Stimulated activated CD4-positive, alpha-beta T cell treated with anti-CD3 and anti-CD28 coated beads, Interleukin-15, amount 100 ng/mL, for 1 hour (primary cell): ENCODE measurements at places on chromosomes 6 and 20.

GRCh38 chr6:149834513-149835481 is 29.4 kb downstream of the LRP11 start:
- peak; percentile 48 for DNase-seq

DNA sequence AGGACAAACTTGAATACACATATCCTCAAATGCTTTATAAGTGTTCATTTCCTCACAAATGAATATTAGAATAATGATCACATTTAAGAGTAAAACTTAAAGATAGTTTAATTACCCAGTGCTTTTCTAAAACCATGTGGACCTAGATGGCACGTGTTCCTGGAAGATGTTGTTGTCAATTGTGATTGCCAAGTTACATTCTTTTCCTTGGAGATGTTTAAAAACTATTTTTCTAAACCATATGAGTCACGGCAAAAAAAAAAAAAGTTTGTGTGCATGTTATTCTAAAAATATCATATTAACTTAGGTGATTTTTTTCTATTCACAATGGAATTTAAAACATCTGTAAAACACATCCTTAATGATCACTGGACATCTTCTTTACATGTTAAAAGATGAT is 51.1 kb downstream of the RCAN2 start:
- no peak for DNase-seq

- DNase-seq, result no peak
Measured at GRCh38 chr20:3901028-3901705, 12.0 kb downstream of the PANK2 start.

GRCh38 chr6:137413482-137413881 is 80.7 kb downstream of the OLIG3 start:
- no peak for DNase-seq

- DNase-seq, result no peak
Measured at GRCh38 chr6:154872542-154873114, 122.5 kb upstream of the TIAM2 start.

GRCh38 chr6:133157995-133158394 is 83.2 kb upstream of the EYA4 start:
- no peak for DNase-seq

- DNase-seq, result no peak
Measured at GRCh38 chr6:128346569-128346968, 173.8 kb downstream of the PTPRK start.

- no peak for DNase-seq
Measured at GRCh38 chr20:37726971-37727956, 33.4 kb downstream of the CTNNBL1 start.

DNA sequence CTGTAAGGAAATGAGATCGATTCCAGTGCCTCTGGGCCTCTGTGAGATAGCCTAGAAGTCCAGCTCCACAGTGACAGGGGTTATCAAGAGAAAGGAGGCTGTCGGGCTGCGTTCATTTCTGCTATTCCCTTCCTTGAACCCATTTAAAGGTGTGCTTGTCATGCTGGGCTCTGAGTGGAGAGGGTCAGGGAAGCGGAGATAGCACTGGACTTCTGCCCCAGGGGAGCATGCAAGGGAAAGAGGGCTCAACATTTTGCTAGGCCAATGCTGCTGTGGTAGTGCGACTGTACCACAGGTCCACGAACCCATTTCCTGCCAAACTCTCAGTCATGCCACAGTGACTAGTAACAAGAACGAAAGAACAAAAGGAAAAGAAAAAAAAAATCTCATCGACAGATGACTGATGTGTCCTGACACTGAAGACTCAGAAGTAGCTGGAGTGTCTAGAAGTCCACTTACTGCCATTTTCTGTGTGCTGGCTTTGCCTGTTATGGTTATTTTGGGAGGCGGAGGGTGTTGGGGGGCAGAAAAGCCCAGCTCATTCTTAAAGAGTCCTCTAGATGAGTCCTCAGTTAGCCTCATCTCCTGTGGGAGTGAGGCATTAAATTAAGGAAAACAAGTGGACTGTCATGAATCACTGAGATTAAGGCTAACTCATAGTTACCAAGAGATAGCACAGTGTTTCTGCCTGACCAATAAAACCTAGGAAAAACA is 8.1 kb downstream of the NEDD9 start:
- DNase-seq, result no peak

DNA sequence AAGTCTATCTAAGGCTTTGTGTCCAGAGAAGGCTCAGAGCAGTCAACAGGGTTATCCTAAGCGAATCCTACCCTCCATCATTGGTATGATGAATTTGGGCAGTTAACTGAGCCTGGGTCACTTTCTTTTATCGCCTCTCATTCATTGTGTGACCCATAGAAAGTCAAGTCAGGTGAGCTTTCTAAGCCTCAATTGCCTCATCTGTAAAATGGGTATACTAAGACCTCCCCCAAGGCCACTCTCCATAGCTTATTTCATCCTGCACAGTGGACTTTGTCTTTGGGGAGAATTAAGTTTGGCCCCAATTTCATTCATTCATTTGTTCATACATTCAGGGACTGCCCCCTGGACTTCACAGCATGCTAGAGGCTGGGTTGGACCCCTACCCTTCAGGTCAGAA is 110.5 kb downstream of the DHX35 start:
- DNase-seq, result no peak

DNA sequence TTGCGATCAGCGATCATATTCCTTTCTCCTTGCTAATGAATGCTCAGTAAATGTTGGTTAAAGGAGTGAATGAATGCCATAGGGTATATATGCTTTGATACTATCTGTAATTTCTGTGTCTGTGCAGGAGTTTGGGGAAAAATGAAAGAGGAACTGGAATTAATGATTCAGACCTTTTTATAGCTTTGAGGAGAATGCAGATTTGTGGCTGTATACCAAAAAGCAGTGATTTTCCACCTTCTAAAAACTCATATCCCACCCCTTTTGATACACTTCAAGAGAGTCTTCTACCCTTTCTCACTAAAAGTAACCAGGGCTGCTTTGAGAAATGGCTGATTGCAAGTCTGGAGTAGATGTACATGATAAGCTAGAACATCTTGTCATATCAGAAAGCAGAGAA is 26.6 kb upstream of the SUMO4 start:
- no peak for DNase-seq

GRCh38 chr6:13450628-13451027 is 36.8 kb downstream of the GFOD1 start:
- no peak for DNase-seq
